ENCODE measurements at places on chromosomes 3 and 15. TPM values are rescaled to one million over a fixed set of nuclear protein-coding genes. Genes with fewer than 3 reads are reported as not detected.

GABRB3 gene
- polyA plus RNA-seq, result 0.81 TPM

DPH6 gene
- 12.7 TPM for polyA plus RNA-seq

ITIH3 gene
- polyA plus RNA-seq, result not detected

MITF gene
- polyA plus RNA-seq, result 2.9 TPM

IL12A gene
- polyA plus RNA-seq, result 0.42 TPM

SLC35G2 gene
- 1.9 TPM for polyA plus RNA-seq

ITIH1 gene
- not detected for polyA plus RNA-seq

A4GNT gene
- polyA plus RNA-seq, result not detected

XCR1 gene
- 0.01 TPM for polyA plus RNA-seq

PFN2 gene
- polyA plus RNA-seq, result 304 TPM

SOX2 gene
- polyA plus RNA-seq, result not detected

KBTBD13 gene
- not detected for polyA plus RNA-seq

CD200 gene
- polyA plus RNA-seq, result 0.05 TPM

DNA sequence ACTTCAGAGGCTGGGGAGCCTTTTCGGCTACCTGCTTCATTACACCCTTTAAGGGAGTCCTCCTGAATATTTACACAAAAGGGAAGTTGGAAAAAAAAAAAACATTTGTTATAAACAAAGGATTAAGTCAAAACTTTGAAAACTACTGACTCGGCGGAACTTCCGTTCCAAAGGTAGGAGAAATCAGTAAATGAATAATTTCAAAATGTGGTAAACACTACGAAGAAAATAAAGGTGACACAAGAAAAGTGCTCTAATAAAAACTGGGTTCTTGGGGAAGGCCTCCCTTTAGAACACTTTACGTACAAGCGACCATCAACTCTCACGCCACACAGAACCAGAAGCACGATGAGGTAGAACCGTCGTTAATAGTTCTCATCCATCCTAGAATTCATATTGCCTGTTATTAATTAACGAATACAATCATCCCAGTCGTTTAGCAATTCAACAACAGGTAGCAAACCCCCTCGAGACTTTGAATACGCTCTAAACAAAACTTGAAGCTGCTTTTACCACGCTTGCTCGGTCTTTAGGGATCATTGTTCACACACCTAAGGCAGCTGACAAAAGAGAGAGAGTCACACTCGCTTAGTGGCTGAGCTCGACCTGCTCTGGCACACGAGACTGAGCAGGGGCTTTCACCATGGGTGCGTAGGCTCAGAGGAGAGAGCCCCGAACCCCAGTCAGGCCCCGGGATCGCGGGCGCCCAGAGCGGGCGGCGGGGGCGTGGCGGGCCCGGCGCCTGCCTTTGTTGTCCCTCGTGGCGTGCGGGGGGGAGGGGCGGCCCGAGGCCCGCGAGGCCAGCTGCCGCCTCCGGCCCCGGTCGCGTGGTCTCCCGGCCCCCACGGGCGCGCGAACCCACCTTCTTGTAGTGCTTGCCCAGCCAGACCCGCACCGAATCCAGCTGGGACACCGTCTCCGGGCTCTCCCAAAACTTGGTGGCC lies 680 bp downstream of the SMARCC1 start:
- no peak for DNase-seq

- no peak for DNase-seq
Measured at GRCh38 chr15:51367322-51367976, 26.0 kb downstream of the GLDN start.

DNA sequence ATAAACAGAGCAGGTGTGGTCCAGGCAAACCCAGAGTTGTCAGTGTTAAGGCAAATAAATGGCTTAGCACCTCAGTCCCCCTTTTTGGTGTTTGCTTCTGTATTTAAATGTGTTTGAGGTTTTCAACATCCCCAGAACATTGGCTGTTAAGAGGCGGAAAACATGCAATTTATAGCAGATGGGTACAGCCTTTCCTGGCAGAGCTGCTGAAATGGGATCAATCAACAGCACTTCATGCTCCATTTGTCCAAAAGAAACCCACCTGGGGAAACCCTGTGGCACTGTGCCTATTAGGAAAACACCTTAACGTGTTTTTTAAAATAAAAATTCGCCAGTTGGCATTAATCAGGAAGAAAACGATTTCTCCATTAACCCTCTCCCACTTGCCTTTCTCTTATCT lies 135.4 kb downstream of the MCTP2 start:
- no peak for DNase-seq

DNA sequence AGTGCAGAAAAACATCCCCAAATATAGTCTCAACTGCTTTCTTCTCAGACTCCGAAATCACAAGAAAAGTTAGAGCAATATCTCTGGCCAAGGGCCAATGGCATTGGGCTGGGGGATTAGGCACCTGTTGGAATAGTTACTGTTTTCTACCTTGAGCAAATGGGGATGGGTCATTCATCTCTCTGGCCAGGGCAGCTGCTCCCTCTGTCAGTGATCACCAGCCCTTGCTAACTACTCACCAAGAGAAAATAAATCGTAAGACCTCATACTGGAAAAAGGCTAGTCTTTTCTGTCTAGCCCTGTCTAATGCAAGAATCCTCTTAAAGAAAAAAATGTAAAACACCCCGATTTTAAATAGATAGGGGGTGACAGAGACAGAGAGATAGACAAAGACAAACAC lies 10.9 kb downstream of the CERS3 start:
- DNase-seq, result no peak

DNA sequence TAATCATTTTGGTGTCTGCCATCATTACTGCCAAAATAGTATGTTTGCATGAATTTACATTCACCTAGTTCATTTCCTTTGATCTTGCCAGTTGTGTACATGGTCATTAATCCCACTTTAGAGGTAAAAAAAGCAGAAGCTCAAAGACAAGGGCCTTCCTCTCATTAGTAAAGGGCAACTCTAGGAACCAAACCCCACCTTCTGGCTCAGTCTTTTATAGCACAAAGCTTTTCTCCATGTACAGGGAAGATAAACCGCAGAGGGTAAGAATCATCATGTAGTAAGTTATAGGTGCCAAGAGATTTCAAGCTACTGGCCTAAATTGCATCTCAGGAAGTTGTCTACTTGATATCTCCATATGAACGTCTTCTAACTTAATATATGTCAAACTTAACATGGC lies 19.3 kb upstream of the SPG21 start:
- DNase-seq, result no peak

DNA sequence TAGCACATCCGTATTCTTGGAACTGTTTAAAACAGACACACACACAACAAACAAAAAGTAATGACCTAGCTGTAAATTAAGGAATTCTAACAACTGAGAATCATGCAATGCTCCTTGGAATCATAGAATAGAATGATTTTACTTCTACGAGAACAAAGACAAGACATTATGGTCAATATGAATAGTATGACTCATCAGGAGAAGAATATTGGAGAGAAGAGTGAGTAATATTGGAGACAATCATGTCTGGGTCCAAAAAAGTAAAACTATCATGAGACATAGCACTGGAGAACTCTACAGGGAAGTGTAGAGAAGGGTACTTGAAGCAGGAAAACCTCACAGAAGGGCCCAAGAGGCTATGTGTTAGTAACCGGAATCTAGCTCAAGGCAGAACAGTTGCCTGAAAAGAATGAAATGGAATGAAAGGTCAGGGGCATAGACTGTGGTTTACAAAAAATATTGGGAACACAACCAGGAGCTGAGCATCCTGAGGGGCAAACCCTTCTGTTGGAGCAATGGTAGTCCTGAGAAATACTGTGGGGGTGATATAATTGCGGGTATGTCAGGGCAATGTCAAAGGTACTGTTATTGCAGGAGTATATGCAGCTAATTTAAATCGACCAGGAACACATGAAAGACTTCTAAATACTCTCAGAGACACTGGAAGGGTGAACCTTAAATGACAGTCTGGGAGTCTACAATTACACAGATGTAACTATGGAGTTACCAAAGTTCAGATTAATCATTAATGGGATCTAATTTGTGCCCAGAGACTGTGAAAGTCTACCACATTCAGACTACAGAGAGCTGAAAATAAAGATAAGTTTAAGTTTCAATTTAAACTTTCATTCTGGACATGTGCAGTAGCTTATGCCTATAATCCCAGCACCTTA lies 201.2 kb downstream of the BCHE start:
- no peak for DNase-seq

DNA sequence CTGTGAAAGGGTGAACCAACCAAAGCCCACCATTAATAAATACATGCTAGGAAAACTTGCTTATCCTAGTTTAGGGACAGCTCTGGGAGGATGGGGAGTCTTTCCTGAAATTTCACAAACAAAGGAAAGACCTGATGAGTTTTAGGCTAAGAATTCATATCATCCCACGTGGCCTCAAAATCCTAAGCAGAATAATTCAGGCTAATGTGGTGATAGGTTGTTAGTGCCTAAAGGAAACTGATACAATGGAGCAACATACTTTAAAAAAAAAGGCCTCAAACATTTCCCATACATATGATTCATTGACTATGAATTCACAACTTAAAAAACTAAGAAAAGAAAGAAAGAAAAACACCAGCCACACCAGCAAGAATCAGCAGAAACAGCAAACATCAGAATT lies 126.9 kb upstream of the CNTN4 start:
- no peak for DNase-seq

DNA sequence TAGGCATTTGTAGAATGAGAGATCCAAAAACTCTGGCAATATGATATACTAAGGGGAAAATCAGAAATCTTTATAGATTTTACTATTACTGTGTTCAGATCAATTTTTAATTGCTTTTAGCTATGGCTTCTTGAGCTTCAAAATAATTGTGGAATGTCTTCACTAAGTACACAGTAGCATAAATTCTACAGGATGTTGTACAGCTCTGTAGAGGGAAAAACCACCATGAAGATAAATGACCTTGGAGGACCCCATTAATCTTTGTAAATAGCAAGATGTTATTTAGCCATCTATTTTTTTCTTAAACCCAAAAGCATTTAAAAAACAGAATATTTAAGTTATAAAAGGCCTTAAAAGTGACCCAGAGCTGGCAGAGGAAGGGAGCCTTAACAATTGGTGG lies 43.9 kb upstream of the FNDC3B start:
- DNase-seq, result no peak

DNA sequence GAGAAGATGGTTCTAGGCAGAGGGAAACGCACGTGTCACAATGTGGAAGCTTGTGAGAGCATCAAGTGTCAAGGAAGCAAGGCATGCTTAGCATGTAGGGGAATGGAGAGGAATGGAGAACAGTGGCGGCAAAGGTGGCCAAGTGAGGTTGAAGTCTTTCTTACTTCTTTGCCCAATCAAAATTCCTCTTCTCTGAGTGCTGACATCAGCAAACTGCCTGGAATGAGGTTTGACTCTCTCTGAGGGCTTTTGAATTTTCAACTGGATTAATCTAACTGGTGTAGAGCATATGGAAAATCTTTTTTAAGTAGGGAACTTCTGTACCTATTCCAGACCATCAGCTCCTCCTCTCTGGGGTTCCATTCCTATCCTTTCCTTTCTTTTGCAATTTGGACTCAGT lies 61.9 kb upstream of the BNC1 start:
- DNase-seq, result no peak

GRCh38 chr3:57393977-57394376 lies 101.5 kb upstream of the ASB14 start:
- DNase-seq, result no peak

DNA sequence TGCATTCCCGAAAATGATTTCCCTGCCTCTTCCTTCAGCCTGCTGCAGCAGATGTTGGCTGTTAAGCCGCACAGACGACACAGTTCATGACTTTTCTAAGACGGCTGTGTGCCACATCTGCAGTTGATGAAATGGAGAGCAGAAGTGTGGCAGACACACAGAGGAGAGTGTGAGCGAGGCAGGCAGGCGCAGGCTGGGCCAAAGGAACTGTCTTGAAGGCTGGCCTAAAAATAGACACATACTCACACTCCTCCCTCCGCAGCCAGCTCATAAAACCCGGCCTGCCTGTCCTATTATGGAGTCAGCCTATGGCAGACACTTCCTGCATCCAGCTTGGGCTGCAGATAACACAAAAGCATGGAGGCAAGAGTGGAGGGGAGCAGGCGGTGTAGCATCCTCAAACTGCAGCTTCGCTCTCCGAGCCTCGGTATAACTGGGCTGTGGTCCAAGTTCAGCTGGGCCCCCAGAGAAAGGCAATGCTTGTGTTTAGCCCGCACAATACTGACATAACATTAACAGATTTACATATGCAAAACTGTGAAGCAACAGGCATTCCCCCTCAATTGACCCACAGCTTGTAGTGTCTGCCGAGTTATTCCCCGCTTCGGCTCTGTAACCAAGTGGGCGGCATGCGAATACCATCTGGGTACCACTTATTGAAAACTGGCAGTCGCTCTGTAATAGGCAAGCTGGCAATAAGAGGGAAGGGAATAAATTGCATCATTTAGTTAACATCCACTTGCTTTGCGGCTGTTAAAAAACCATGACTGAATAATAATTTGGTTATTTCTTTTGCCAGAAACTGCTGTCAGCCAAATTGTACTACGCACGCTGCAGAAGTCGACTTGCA lies 40.8 kb downstream of the FOXP1 start:
- DNase-seq, result no peak

DNA sequence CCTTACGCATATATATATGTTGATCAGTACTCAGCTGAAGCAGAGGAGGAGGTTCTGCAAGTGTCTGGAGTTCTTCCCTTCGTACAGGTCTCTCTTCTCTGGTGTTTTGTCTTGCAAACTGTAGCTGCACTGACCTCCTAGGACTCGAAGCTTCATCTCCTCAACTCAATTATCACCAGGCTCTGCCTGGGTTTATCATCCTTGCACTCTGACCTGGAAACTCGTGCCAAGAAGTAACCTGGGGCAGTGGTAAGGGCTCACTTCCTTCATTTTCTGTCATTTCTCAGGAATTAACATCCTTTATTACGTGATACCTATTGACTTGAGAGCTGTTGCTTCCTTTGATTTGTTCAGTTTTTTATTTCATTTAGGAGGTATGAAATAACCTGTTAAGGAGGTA lies 14.4 kb downstream of the REC114 start:
- DNase-seq, result no peak

DNA sequence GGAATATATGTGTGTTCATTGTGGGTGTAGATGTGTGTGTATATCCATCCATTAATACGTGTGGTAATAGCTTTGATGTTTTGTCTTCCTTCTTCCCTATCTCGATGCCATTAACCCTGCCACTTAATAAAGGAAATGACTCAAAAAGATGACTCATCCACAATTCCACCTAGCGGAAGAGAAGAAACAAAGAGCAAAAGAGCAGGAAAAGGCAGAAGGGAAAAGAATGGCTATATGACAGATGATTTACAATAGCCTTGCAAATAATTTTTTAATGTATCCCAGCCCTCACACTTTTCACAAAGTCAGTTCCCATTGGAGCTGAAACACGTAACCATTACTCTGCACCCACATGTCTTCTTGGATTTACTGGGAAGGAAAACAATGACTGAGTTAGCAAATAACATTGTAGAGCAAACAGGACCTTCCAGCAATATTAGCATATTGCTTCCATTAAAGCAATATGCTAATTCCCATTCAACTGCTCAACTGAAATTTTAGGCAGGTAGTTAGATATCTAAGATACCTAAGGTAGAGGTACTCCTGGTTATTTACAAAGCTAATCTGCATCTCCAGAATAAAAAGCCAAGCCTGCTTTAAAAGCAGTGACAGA lies 197.2 kb downstream of the KCNAB1 start:
- DNase-seq, result peak; percentile 44

DNA sequence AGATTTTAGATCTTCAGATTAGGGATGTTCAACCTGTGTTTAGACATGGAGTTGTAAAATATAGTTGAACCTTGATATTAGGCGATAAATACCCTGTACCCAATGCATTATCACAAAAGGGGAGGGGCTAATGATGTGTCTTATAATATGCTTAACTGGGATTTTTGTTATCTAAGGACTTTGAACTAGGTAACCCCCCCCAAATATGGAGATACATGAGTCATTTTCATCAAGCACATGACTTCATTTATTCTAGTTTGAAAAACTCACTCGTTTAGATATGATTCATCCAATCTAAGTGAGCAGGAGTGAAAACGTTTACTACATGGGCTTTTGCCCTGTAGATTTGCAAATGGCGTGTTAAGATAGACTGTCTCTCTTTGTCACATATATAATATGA lies 212.4 kb downstream of the IL5RA start:
- no peak for DNase-seq

Data from keratinocyte (primary cell).